ENCODE measurements at places on chromosomes 3 and 15.
A peak's percentile ranks its signal among the peaks of the same experiment; 100 is the strongest.

DNA sequence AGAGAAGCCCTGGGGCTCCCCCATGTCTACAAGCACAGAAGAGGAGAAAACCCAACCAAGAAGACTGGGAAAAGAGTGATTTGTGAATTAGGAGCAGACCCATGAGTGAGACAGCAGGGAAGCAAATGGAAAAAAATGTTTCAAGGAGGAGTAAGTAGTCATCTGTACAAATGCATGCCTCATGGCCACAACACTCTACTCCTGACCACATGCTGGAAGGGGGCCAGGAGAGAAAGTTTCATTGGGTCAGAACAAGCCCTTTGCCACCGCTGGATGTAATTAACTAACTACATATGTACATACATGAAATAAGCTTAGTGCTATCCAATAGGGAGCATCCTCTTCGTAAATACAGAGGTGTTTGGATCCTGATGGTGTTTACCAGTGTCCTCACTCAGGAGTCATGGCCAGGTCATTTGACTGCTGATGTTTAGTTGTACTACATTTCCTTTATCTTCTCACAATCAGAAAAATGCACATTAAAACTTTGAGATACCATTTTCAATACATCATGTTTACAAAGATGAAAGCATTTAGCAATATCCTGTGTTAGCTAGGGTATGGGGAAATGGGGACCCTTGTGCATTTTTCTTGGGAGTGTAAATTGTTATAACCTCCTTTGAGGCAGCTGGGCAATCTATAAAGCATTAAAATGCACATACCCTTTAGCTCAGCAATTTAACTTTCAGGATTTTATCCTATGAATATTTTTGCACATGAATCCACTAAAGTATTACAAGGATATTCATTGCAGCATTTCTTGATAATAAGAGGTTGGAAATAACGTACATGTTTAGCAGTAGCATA lies 27.1 kb downstream of the CLRN1 start:
- DNase-seq: peak; percentile 43

GRCh38 chr3:128348805-128349531 lies 117.7 kb downstream of the DNAJB8 start:
- peak; percentile 57 for DNase-seq

DNA sequence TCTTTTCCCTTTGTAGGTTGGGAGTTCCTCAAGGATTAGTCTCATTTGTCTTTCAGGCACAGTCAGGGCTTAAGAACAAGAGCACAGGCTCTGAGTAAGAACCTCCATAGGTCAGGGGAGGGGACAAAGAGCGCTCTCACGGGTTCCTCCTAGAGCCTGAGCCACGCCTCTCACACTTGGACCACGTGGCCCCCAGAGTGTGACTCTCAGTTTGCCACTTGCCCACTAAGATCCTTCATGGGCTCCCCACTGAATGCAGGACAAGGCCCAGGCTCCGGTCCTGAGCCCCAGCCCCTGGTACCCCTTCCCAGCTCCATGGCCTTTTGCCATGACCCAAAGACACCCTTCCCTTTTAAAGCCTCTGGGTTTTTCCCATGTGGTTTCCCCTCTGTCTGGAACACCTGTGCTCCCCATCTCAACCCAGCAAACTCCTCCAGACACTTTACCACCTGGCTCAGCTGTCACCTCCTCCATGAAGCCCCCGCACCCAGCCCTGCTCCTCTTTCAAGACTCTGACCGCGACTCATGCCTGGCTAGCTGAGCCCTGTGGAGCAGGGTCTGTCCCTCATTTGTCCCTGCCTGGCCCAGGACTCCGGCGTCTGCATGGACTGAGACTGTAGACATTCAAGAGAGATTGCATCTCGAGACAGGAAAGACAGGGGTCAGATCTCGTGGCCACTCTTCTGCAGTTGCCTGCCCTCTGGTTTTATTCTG lies 32.7 kb downstream of the IQSEC1 start:
- DNase-seq: no peak

DNA sequence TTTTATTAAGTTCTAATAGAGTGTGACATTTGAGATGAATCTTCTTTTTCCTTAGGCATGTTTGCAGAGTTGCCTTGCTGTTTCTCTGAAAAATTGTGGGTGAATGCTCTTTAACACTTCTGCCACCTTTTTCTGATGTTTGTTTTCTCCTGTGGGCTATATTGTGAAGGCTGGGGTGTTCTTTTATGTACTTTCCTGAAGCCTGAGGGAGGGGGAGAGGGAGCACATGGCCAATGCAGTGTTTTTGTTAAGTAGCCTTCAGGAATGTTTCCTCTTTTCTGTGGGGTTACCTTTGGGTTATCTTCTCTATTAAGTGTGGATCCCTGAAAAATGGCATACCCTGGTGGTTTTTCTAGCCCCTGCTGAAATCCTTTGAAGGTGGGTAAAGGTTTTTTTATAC lies 50.2 kb downstream of the CMC1 start:
- no peak for DNase-seq

DNA sequence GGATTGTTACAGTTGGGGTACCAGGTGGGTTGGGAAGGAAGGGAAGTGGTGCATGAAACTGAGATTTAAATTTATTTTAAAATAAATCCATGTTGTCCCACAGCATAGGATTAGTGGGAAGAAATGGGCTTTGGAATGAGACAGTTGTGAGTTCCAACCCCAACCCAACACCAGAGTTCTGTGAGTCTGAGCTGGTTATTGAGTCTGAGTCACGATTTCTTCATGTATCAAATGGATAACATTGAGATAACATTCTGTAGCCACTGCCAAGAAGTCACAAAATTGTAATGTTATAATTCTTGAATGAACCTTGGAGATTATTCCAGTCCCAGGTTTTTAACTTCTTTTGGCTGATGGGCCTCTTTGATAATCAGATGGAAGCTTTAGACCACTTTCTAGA lies 13.7 kb downstream of the IFT122 start:
- DNase-seq: peak; percentile 68

GRCh38 chr15:66934868-66935520 lies 130.4 kb upstream of the SMAD3 start:
- no peak for DNase-seq

GRCh38 chr3:146128939-146129338 lies 32.0 kb downstream of the PLOD2 start:
- DNase-seq: peak; percentile 44

GRCh38 chr3:122996038-122996580 lies 31.5 kb downstream of the SEMA5B start:
- no peak for DNase-seq

Data from cardiac fibroblast (primary cell).